Suprapubic skin (tissue), 4 donors: ENCODE measurements at places on chromosomes 5 and 9.
A peak's percentile ranks its signal among the peaks of the same experiment; 100 is the strongest.

- no peak for DNase-seq
Observed at GRCh38 chr5:156241266-156241665, 85.7 kb upstream of the SGCD start.

- DNase-seq = no peak
Observed at GRCh38 chr5:86838083-86838482, 220.3 kb downstream of the COX7C start.

- no peak for DNase-seq
Observed at GRCh38 chr5:85428426-85428934, 1043.8 kb upstream of the EDIL3 start.

- no peak for DNase-seq
Observed at GRCh38 chr5:78908173-78909061, 76.7 kb downstream of the ARSB start.

DNA sequence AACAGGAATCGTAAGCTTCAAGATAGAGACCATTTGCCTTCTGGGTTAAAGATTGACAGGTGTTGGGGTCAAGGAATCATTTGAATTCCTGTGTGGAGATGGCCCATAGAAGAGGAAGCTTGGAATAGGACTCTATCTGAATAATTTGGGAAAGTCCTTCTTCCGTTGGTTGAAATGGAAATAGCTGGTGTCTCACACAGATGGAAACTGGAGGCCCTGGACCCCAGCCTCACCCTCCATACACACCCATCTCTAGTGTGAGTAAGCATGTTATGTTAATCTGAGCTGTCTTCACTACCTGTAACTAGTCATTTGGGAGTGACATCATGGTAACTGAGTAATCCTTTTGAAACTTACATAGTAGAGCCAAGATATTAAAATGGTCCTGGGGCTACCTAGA lies 184.4 kb downstream of the CD180 start:
- DNase-seq = no peak

GRCh38 chr5:138573223-138573622 lies 2.0 kb downstream of the HSPA9 start:
- DNase-seq = no peak

DNA sequence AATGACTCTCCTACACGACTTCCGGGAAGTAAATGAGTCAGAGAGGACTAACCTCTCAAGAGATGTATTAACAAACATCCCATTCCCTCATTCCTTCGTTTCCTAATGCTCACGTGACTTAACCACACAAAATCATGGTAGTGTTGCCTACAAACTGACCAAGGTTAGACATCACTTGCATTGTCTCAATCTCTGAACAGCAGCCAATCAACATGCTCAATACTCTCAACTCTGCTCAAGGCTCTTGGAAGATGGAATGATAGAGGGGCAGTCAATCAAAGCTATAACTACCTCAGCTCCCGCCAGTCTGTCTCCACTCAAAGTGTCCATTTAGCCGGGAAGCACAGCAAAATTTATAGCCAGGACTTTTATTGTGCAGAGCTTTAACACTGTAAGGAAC lies 143.8 kb upstream of the PIK3R1 start:
- no peak for DNase-seq

DNA sequence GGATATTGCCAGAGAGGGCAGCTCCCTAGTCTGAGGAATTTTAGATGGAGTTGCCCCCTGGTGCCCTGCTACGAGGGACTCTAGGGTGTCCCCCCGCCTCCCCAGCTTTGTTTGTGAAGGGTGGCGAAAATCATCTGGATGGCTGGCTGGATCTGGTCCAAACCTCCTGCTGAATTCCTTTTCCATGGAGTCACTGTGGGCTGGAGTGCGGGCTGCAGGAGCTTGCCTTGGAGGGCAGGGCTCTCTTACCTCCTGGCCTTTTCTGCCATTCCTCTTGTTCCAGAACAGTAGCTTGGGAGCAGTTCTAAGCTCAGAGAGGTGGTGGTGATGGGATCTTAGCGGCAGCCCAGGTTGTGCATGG lies 2.1 kb downstream of the SYNPO start:
- no peak for DNase-seq

DNA sequence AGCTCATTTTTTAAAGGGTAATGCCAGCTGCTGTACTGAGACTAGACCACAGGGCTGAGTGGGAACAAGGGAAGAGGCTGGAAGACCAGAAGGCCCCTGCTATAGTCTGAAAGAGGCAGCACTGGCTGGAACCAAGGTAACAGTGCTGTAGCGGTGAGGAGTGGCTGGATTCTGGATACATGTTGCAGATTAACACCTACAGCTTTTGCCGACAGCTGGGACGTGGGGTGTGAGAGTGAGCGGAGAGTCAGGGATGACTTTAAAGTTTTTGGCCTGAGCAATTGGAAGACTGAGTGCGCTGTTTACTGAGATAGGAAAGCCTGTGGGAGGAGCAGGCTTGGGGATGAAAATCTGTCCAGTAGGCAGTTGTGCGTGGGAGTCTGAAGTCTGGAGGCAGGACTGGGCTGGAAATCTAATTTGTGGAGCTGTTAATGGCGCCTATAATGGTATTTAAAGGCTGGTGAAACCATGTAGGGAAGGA lies 26.5 kb downstream of the AQP7 start:
- peak; percentile 26 for DNase-seq

DNA sequence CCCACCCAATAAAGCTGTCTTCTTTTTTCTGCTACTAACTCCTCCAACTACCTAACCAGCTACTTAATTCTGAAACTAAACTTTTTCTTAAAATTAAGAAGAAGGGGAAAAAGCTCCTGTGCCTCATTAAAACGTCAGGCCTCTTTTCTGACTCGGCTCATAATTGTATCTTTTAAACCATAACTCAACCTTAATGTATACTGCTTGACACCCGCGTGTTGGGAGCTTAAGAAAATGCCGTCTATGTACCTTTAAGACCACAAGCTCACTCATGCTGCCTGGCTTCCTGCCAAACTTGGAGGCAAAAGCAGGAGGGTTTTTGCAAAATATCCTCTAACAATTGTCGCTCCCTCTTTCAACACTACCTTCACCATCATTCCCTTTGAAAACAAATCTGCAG lies 5.0 kb downstream of the EBF1 start:
- peak; percentile 91 for DNase-seq

- DNase-seq = no peak
Observed at GRCh38 chr9:93960221-93960970, 5.2 kb upstream of the BARX1 start.

DNA sequence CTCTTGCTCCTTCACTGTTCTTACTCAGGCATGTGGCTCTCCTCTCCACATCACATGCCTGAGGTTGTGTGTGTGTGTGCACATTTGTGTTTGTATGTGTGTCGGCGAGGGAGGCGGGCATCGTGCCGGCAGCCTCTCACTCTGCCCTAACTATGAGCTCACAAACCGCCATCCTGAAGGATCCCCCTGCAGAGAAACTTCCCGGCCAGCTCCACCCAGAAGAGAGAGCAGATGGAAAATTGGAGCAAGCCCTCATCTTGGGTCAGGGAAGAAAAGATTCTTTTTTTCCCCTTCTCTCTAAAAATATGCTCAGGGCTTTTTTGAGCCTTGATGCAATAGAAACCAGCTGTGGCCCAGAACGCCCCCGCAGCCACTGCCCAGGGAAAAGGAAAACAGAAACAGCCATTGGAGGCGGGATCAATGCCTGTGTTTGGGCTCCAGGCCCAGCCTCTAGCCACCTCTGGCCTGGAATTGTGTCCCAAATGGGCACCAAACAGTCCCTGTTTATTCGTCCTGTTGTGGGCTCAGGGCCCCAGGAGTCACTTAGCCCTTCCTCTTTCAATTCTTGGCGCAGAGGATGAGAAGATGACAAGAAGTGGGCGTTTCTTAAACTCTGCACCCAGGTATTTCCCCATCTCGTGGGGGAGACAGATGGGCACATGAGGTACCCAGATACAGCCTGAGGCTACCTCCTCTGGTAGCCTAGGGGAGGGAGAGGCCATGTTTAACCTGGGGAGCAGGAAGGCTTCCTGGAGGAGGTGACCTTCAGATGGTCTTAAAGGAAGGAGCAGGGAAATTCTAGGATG lies 151.5 kb downstream of the RGS3 start:
- peak; percentile 68 for DNase-seq

DNA sequence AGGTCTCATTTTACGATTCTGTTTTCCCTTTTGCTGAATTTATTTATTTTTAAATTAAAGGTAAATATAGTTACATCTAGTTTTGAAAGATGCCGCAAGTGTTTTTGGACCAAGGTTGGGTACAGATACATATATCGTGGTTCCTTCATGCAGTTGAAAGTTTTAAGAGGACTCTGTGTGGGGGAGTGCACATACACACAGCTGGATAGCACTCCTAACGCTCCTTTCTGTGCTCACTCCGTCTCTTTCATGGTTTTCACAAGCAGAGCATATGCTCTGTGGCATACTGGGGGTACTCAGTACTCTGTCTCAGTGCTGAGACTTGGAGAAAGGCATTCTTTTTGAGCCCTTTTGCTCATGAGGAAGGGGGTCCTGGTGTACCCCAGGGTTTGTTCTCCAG lies 307.5 kb downstream of the DOCK8 start:
- no peak for DNase-seq

GRCh38 chr9:137437691-137438590 lies 3.2 kb downstream of the ENTPD8 start:
- DNase-seq = no peak

GRCh38 chr5:33936004-33936380 lies 194 bp upstream of the RXFP3 start:
- no peak for DNase-seq

- no peak for DNase-seq
Observed at GRCh38 chr5:58231041-58231440, 228.8 kb downstream of the PLK2 start.
